Activated CD4-positive, alpha-beta T cell treated with anti-CD3 and anti-CD28 coated beads, Interleukin-2, amount 50 U/mL, for 4 hours (primary cell): ENCODE measurements at places on chromosomes 7 and 10.

DNA sequence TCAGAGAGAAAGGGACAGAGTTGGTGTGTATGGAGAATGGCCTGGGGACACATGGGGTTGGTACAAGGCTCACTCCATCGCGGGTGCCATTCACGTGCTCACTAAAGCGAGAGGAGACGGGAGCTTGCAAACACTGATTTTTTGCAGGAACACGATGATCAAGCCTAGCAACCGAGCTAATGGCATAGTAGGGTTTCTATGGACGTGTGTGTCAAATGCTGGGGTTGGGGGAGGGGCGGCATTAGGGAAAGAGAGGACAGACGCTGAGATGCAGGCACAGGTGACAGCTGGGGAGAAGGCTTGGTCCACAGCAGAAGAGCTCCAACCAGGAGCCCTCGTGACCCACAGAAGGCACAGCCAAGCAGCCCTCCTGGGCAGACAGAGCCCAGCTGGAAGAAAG, 33.9 kb downstream of the RCC1L start:
- DNase-seq: no peak

- DNase-seq: no peak
Observed at GRCh38 chr10:48782386-48782785, 97.7 kb downstream of the WDFY4 start.

- no peak for DNase-seq
Observed at GRCh38 chr7:22935269-22935668, 78.7 kb downstream of the HYCC1 start.

GRCh38 chr7:40470817-40471216, 336.0 kb downstream of the SUGCT start:
- DNase-seq: no peak

GRCh38 chr7:1225441-1226185, 7.1 kb upstream of the UNCX start:
- peak; percentile 35 for DNase-seq

DNA sequence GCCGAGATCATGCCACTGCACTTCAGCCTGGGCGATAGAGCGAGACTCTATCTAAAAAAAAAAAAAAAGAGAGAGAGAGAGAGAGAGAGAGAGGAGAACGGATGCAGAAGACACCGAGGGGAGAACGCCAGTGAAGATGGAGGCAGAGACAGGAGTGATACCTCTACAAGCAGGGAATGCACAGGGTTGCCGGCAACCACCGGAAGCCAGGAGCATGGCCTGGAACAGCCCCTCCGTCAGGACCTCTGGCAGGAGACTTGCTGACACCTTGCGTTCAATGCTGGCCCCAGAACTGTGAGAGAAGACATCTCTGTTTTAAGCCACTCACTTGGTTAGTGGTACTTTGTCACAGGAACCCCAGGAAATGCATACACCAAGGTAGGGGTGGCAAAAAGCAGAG, 38.1 kb upstream of the DUSP5 start:
- DNase-seq: no peak

- no peak for DNase-seq
Observed at GRCh38 chr7:77794000-77794399, 4.2 kb downstream of the TMEM60 start.

DNA sequence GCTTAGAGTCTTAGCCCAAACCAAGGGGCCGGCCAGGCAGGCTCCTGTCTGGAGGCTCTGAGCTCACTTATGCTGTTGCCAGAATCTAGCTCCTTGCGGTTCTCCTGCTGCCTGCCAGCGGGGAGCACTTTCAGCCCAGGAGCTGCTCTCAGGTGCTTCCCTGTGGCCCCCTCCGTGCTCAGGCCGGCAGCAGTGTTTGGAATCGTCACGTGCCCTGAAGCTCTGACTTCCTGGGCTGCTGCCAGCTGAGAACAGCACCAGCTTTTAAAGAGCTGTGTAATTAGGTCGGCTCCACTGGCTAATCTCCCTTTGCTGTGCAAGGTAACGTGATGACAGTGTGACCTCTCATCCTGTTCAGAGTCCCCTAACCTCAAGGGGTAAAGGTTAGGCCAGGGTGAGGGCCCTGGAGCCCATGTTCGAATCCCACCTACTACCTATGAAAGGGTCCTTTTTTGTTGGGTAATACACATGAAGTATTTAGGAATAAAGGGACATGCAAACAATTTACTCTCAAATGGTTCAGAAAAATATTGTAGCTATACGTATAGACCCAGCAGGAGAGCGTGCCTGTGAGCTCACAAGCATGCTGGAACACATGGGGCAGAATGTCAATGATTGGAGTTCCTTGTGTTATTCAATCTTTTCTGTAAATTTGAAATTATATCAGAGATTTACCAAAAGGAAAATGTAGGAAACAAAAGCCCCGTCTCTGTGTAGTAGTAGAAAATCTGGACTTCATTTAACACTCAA, 16.6 kb downstream of the ZNF862 start:
- no peak for DNase-seq

DNA sequence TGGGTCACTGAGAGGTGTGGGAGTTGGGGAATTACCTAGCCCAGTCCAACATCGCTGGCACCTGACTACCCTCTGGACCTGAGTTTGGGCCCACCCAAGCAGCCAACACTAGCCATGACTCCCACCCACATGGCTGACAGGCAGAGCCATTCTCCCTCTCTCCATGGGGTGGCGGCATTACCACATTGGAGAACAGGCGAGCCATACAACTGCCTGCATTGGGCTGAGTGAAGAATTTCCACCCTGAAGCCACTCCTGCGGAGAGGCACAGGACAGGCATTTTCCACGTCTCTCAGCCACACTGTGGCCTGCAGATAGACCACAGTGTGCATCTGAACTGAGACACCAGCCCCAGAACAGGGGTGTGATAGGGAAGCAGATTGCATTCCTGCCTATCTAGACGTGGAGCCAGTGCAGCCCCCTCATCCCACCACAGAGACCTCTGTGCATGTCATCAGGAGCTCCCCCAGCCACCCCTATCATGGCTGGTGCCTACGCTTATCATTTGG, 58.2 kb upstream of the ANTXRL start:
- DNase-seq: peak; percentile 42

GRCh38 chr7:117034851-117035464, 81.7 kb downstream of the ST7 start:
- DNase-seq: no peak

GRCh38 chr7:105640956-105641810, 59.9 kb upstream of the EFCAB10 start:
- DNase-seq: no peak

DNA sequence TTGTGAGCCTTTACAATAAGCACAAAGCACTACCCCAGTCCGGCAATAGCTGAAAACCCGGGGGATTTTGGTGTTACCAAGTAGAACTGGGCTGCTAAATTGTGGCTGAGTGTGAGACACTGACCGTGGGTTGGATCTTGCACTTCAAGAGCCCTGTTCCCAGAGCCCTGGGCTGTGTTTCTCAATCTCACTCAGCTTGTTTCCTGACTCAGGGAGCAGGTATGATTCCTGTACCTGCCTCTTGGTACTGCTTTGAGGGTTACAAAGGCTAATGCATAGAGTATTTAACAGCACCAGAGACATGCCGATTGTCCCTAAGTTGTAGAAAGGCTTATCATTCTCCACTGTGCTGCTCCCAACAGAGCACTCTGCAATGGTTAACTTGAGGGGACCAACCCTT, 134.6 kb downstream of the TEX36 start:
- no peak for DNase-seq

- DNase-seq: no peak
Observed at GRCh38 chr10:13608246-13608853, 21.6 kb downstream of the PRPF18 start.
